ENCODE measurements at places on chromosomes 3 and 15.

DNA sequence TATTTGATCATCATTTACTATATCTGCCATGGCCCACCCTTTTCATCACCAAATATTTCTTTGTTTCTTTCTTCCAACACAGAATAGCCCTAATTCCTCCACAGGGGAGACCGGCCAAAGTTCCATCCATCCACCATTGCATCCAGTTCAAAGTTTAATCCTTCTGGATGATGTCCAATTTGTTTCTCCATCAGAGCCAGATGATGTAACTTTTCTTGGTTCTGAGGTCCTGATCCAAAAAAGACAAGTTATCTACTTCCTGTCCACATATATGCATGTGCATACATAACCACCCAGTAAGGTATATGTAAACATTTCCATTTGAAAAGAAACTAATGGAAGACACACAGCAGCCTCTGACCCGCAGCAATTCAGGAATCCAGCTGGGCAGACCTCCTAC lies 237.3 kb downstream of the SHOX2 start:
- no peak for DNase-seq

- DNase-seq = no peak
These were observed 74.7 kb downstream of the CYP19A1 start for GRCh38 chr15:51263726-51264125.

- no peak for DNase-seq
These were observed 49.1 kb downstream of the KLHL25 start for GRCh38 chr15:85745525-85746150.

DNA sequence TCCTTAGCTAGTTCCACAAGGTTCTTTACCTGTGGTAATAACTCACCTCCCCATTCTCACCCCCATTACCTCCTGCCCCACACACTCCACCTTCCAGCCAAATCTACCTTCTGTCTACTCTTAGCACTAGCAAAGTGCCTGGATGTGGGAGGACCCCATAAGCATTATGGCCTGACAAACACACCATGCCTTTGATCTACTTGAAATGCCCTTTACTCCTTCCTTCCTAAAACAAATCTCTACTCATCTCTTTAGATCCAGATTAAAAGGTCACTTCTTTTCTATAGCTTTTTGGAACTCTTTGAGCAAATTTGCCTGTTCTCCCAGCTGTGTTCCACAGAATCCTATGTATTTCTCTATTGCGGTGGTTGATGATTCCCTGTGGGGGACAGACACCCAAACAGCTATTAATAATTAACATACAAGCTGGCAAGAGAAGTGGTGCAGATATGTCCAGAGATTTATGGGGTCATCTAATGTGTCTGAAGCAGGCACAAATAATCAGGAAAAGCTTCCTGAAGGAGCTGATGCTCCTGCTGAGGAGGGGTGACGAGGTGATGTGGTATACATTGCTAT lies 34.0 kb downstream of the DGKG start:
- no peak for DNase-seq

- DNase-seq = no peak
These were observed 243.3 kb upstream of the IGF1R start for GRCh38 chr15:98405013-98405412.

GRCh38 chr15:40593165-40593564 lies 884 bp upstream of the KNL1 start:
- DNase-seq = no peak

DNA sequence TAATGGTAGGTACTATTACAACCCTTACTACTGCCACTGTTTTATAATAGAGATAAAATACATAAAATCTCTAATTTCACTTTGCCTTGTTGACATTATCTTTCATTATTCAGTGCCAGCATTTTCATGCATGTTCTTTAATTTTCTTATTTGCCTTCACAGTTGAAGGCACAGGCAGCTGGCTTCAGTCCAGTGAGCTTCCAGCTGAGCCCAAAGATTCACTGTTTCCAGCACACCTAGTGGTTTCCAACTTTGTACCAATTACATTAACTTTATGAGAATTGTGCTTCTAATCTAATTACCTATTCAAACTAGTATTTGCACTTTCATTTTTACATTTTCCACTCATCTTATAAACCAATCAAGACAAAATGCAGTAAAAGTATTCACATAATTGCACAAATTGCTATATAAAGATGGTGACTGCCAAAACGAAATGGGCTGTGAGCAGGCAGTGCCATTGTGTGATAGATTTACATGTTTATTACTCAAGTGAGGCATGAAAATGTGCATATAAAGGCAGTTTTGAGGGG lies 228.3 kb downstream of the MFSD1 start:
- no peak for DNase-seq

DNA sequence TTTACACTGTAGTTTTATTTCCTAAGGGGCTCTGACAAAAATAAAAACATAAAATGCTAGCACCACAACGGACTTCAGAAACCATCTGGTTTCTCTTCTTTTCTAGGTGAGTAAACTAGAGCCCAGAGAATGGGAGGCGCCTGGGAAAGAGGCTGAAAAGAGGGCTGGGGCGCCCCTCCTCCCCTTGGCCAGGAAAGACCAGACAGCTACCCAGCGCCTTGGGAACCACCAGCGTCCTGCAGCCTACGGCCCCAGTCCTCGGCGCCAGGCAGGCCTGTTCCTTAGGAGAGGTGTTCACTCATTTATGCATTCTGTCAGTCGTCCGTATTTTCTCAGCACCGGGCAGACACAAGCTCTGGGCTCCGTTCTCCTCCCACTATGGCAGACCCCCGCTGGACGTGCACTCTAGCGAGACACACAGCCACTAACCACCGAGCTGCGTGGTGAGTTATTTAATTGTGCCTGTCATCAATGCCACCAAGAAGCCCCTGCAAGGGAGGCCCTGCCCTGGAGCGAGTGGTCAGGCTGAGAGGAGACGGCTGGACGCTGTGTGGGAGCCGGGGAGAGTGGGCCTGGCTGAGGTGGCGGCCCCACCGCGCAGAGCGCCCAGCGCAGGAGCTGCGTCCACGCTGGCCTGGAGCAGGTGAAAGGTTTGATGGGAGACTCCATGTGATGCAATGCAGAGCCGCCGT lies 294.4 kb downstream of the OCA2 start:
- DNase-seq = no peak

DNA sequence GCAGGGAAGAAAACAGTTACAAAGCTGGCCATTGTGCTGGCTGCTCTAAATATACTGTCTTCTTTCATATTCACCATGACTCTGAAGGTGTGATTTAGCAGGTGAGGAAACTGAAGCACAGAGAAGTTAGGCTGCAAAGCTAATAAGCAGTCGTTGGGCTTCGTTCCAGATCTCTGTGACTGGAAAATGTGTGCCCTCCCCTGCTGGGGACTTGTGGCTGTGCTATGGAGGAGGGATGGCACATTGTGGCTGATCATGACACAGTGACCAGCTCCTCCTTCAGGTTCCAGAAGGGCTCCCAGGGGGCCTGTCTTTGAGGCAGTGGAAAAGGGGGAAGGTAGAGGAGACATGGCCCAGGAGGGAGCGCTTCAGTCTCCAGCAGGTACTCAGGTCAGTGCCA lies 19.2 kb downstream of the PXK start:
- no peak for DNase-seq

DNA sequence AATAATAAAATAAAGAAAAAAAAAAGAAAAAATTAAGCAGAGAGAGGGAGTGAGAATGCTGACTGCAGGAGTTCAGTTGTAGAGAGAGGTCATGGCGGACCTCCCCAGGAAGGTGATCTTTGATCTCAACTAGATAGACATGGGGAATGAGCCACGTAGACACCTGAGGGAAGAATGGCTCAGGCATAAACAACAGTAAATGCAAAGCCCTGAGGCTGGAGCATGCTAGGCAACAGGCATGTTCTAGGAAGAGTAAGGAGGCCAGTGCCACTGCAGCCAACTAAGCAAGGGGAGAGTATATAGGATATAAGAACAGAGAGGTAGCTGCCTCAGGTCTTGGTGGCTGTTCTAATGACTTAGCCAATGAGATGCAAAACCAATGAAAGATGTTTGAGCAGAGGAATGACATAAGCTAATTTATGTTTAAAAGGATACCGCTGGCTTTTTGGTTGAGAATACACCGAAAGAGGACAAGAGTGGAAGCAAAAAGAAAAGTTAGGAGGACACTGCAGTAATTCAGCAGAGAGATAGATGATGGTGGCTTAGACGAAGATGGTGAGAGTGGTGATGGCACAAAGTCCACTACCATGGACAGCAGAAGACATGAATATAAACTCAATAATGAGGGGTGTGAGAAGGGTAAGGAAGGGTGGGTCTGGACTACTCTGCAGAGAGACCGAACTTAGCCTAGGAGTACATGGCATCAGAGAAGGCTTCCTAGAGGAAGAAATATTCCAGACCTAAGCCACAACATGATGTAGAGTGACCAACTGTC lies 174.6 kb downstream of the P3H2 start:
- no peak for DNase-seq

GRCh38 chr3:137762674-137763593 lies 1.2 kb upstream of the SOX14 start:
- no peak for DNase-seq

GRCh38 chr15:95624100-95624499 lies 706.4 kb upstream of the NR2F2 start:
- no peak for DNase-seq

DNA sequence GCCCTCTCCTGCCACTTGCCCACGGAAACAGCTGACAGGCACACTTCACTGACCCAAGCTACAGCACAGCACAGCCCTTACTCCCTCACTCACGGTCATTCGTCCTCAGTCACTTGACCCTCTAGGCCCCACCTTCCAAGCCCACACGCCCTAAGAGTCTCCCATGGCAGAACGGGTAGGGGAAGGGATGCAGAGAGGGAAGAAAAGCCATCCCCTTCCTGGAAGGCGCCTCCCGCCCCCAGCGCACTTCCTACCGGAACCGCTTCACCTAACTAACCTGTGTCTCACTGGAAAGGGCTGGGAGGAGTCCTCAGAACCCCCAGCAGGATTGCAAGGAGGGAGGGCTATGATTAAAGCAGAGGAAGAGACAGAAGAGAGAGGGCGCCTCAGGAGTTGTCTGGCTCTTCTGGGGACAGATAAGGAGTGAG lies 22.9 kb downstream of the EPHB3 start:
- DNase-seq = no peak

- no peak for DNase-seq
These were observed 1.8 kb upstream of the MESD start for GRCh38 chr15:80991421-80991820.

DNA sequence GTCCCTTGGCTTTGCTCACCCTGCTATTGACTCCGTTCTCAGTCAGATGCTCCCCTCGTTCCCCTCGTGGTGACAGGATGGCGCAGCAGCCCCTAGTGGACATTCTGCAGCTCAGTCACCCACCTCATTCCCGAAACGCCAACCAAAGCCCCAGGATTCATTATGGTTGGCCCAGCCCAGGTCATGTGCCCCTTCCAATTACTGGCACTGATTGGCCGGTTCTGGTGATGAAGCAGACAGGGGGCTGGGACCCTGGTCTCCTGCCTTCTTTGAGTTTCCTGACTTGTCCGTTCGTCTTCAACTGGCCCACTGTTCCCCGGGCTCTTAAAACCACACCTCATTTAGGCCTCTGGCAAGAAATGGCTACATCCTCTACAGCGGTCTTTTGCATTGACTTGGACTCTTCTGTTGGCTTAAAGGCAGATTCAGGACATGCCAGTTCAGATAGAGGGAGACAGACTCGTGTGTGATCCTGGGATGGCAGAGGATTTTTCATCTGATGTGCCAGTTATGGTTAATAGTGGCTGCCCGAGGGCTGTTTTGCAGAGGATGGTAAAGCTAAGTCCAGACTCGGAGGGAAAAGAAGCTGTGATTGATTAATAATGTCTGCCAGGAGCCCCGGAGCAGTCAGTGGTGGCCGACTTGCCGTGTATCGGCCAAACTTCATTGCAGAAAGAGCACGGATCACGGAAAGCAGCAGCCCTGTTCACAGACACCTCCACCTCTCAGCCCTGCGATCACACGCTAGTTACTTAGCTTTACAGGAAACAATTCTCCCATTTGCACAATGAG lies 37.8 kb downstream of the LSM3 start:
- no peak for DNase-seq

GRCh38 chr3:160686955-160687535 lies 10.1 kb downstream of the ARL14 start:
- no peak for DNase-seq

GRCh38 chr3:157429708-157430107 lies 6.9 kb upstream of the PTX3 start:
- DNase-seq = no peak

GRCh38 chr3:144554889-144555288 lies 583.3 kb downstream of the DIPK2A start:
- DNase-seq = no peak

- DNase-seq = no peak
These were observed 15.8 kb upstream of the NSMCE3 start for GRCh38 chr15:29285386-29285785.

DNA sequence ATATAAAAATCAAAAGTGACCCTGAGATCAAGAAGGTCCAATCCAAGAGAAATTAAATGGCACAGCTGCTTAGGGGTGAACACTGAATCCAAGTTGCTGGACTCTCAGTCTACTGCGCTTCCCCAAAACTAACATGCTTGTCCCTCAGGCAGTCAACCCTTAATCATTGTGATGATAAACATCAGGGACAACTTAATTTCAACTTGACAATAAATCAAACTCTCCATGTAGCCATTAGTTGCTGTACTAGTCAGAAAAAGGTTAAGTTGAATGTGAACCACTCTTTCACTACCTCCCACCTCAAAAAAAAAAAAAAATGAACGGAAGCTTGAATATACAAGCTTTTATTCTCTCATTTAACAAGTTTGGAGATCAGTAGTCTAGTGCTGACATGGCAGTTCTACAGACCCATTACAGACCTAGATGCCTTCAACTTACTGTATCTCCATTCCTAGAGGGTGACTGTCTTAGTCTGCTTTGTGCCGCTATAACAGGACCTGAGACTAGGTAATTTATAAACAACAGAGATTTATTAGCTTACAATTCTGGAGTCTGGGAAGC lies 185.7 kb downstream of the FHIT start:
- DNase-seq = no peak

DNA sequence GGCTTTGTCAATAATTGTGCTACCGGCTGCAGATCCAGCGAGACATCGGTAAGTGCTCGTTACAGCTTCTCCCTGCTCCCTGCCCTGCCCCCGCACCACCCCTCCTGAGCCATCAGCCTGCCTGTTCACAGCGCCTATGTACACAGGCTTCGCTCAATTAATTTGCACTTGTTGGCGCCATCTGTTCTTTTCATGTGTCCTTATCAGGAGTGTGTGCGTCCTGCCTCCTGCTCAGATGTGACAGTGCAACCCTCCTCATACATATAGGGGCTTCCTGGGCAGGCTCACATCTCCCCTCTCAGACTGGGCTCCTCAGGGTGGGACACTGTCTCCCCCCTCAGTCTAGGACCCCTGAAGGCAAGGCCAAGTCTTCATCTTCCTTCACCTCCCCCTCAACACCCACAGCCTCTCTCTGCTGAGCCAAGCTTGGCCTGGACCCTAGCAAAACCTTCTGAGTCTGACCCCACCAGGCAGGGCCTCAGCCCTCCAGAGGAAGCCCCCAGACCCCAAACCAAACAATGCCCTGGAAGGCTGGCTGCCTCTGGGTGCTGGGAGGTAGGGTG lies 54.9 kb downstream of the CYP11A1 start:
- no peak for DNase-seq

DNA sequence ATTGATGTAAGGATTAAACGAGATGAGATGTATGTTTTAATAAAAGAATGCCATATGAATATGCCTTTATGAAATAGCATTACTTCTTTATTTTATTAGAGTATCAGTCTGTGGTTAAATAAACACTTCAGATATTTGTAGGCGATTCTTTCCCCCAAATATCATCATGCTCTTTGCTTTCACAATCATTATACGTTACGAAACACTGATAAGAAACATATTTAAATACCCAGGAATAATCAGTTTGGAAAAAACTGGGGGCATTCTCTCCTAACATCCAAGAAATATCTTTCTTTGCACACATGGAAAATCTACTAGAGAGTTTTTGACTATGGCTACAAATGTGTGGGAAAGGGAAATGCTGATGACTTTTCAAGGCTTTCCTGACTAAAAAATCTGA lies 4.4 kb upstream of the PLAAT1 start:
- no peak for DNase-seq
